ENCODE measurements at places on chromosomes 2 and 18.
A peak's percentile ranks its signal among the peaks of the same experiment; 100 is the strongest.

DNA sequence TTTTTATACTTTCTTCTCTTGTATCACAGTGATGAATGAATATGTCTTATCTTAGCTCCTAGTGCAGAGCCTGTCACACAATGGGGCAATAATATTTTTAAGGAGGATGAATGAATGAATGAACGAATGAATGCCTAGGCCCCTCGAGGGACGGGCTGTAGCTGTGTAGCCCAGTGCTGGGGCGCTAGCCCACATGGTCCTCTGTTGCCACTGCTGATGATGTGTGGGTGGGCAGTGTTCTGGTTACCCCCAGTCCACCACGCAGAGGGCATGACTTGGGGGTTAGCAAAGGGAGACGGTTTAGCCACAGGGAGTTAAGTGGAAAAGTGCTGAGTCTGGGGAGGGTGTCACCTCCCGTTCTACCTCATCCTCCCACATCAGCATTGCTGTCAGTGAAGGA, 134.2 kb downstream of the SMAD7 start:
- DNase-seq: no peak

GRCh38 chr2:128984855-128985254, 666.2 kb upstream of the HS6ST1 start:
- DNase-seq: no peak

GRCh38 chr2:192513575-192513974, 318.8 kb upstream of the TMEFF2 start:
- no peak for DNase-seq

DNA sequence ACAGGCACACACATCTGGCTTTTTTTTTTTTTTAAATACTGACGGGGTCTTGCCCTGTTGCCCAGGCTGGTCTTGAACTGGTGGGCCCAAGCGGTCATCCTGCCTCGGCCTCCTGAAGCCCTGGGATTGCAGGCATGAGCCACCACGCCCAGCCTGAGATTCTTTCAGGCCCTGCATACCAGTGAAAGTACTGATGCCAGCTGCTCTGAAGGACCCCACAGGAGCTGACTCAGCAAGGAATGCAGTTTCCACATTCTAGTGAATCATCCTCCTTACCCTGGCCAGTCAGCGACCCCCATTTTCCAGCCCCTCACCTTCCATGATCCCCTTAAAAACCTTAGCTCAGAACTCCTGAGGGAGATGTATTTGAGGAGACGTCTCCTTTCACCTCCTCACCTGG, 5.8 kb upstream of the DTYMK start:
- no peak for DNase-seq

DNA sequence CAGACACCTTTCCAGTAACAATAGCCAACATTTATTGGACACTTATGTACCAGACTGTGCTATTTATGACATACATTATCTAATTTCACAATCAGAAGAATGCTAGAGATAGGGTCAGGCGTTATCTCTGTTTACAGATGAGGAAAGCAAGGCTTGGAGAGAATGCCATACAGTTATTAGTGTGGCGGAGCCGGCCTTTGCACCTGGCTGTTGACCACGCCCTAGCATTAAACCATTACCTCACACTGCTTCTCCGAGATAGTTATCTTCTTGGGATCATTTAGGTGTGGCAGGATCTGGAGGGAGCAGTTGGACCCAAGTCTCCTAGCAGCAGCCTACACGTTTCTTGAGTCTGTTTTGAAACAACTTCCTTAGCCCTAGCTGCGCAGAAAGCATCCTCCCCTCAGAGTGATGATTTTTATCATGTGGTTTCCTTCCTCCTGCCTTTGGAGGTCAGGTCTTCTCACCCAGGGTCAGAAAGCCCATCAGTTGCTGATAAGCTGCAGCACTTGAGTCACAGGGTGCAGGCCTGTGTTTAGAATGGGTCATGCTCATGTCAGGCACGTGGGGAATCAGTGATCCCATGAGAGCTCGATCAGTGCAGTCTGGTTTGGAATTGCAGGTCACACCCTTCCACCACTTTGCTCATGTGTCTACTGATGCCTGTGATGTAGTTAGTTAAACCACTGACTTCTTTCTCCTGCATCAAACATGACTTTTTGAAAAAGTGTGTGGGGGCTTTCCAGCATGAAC, 118.2 kb downstream of the SPTBN1 start:
- DNase-seq: no peak

DNA sequence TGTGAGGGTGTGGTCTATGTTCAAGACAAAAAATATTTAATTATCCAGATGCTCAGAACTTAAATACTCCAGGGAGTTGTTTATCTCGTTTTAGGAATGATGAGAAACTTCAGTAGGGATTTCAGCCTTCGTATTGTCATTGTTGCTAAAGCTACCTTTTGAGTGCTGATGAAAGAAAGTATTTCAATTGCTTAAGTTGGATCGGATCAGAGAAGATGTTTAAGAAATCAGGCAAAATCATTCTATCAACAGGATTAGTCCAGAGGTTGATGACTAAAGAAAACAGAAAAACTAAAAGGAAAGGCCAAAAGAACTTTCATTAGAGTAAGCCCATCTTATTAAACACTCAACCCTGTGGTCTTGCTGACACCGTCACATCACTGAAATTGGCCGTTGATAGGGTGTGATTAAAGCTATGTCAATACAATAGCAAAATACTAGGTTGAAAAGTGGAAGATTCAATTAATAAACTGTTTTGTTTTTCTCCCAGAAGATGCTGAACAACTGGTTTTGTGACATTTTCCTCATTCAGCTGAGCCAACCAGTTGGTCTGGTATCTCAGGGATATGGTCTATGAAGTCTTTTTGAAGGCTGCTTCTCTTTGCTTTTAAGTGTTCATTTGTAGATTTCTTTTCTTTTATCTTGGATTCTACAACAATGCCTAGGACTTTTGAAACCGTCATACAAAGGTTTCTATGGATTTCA, 551.7 kb downstream of the SLC4A3 start:
- DNase-seq: no peak

DNA sequence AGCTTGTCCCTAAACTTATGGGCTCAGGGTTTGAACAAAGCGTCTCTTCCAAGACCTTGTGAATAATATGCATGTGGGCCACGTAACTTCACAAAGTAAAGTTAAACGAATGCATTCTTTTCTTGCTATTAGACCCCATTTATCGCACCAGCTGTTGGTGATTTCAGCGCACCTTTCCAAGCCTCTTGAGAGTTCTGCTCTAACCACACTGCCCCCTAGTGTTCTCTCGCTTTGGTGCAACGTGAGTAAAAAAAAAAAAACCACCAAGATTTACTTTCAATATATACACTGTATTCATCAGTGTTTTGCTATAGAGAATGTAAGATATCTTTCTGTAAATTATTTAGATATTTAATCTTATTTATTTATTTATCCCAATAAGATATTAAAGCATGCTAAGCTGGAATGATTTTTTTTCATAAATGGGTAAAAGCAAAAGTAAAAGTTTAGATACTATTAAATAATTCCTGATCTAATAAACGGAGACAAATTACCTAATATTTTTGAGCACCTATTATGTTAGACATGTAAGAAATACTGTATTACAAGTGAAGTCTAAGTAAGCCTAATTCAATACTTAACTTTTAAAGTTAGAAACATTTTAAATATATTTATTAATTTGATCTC, 459.5 kb downstream of the DLGAP1 start:
- DNase-seq: no peak

DNA sequence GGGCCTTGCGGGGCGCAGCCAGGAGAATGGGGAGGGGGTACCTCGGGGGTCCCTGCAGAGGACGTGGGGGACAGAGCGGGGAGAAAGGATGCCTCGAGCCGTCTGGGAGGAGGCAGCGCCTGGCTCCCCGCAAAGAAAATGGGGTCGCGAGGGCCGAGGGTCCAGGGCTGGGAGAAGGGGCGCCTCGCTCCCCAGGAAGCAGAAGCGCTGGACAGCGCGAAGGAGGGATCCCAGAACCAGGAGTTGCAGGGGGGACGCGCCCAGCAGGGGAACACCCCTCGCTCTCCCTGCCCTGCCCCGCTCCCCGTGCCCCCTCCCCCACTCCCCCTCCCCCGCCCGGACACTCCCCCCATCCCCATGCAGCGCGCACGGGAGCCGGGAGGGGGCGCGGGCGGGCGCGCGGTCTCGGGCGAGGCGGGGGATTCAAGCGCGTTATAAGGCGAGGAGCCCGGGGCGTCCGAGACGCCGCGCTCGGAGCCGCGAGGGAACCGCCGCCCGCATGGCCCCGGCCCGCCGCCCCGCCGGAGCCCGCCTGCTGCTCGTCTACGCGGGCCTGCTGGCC, at the start of gene ERFE:
Gene ERFE (plus strand): TSS at position 462 of the 562 bp plus-strand sequence. CDS start 38 bp downstream, at position 500.
- DNase-seq: peak; percentile 84

GRCh38 chr2:151053661-151053990, 208.0 kb downstream of the RBM43 start:
- no peak for DNase-seq

GRCh38 chr2:162457490-162457889, 113.6 kb downstream of the GCA start:
- DNase-seq: no peak

- no peak for DNase-seq
These were observed 2.3 kb upstream of the ALKAL2 start for GRCh38 chr2:290090-290722.

DNA sequence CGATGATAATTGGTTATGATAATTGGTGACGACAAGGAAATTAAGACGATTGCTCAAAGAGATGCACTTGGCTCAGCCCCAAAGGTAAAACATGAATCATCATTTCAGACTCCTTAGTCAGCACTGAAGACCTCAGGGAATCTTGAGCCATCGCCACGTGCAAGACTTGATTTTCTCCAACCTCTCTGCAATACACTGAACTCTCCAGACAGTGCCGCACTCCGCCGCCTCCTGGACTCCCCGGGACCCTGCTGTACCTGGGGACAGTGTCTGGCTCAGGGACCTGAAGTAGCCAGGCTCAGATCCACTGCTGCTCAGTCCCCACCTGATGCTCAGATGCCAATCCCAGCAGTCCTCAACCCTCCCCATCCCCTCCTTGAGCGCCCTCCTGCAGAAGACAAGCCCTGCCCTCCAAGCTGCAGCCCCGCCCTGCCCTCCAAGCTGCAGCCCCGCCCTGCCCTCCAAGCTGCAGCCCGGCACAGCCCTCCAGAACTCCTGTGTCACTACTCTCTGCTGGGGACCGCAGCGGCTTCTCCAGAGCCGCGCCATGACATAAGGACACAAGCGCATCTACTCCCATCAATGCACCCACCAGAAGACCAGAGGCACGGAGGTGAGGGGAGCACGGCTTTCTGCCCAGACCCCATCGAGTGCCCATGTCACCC, 1.1 kb downstream of the TMEM18 start:
- DNase-seq: no peak

GRCh38 chr2:229798446-229799155, 84.2 kb upstream of the DNER start:
- DNase-seq: no peak

DNA sequence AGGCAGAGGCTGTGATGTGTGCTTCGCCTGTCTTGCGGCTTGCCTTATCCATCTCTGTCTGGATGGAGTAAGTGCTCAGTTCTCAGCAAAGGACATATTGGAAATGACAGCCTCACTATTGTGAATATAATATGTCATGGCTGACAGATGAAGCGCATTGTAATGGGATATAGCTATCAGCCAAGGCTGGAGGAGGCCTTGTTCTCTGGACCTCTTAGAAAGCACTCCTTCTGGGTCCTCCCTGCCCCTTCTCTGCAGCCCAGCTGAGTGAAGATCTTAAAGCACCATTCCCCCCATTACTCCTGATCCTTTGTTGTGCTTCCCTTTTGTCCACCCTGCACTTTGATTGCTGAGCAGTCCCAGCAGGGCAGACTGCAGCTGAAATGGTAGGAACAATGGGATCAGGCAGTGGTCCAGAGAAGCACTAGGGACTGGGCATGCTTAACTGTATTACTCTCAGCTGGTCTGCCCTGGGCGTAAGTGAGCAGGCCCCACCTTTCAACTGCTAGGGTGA, 265.3 kb downstream of the SETBP1 start:
- DNase-seq: no peak

DNA sequence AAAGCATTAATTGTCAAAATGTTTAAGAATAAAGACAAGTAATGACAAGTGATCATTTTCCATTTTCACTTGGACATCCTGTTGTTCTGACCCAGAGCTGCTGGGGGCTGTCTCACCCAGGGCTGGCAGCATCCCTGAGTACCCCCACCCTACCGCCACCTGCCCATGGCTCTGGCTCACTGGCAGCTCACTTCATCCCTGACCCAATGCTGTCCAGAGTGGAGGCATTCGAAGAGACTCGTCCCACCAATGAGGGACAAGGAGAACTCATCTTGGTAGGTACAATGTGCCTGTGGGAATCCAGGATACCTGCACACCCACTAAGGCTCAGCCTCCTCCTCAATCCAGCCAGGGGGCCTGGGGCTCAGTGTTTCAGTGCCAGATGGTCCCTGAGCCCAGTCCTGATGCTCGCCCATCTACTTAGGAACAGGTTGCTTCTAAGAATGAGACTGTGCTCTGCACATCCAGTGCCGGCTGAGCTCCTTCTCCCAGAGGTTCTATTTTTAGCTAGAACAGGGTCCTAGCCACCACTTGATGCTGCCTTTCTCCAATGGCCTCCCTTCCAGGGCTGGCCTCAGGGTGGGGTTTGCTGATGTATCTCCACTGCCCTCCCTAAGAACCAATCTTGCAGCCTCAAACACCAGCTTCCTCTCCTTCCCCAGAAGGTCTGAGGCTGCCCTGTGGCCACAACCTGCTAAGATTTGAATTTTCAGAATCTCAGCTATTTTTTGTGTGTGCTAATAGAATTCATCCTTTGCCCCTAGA, 53.7 kb downstream of the ADD2 start:
- no peak for DNase-seq

- DNase-seq: no peak
These were observed 677.6 kb upstream of the ID2 start for GRCh38 chr2:8004250-8004681.

DNA sequence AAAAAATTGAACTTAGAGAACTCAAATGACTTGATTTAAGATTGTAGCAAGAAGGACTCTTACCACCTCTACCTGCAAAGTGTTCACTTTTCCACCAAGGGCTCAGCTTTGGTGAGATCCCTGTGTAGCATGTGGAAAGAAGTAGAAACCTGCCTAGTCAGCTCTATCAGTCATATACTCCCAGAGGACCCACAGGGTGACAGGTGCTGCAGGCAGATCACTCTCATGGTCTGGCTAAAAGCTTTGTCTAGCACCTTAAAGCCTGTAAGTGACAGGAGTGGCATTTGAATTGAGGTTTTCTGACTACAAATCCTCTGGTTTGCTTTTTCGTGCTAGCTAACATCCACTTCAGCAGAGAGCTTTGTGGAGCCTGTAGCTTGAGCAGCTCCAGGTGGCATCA, 18.7 kb upstream of the NEMP2 start:
- no peak for DNase-seq

- no peak for DNase-seq
These were observed 55.7 kb downstream of the LRRFIP1 start for GRCh38 chr2:237682856-237683670.

DNA sequence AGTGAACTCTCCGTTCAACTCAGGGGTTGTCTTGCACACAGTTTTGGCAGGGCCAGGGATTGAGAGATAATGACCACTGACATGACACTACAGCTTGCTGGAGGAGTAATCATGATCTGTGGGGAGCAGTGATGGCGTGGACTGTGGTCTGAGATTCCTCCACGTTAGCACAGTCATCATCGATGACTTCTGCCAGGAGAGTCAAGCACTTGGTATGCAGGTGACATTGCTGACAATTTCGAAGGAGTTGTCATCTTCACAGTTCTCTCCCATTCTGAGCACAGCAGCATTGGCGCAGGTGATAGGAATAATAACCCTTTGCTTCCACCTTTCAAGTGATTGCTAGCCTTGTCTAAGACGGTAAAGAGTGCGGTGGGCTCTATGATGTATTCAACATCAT, 79.8 kb downstream of the SGPP2 start:
- DNase-seq: no peak

Data from GM12891 (cell line).